ENCODE measurements at places on chromosomes 2 and 18.

- no peak for DNase-seq
Observed at GRCh38 chr2:24332791-24333540, 27.4 kb downstream of the ITSN2 start.

- DNase-seq = no peak
Observed at GRCh38 chr2:119177838-119178190, 19.3 kb upstream of the C1QL2 start.

DNA sequence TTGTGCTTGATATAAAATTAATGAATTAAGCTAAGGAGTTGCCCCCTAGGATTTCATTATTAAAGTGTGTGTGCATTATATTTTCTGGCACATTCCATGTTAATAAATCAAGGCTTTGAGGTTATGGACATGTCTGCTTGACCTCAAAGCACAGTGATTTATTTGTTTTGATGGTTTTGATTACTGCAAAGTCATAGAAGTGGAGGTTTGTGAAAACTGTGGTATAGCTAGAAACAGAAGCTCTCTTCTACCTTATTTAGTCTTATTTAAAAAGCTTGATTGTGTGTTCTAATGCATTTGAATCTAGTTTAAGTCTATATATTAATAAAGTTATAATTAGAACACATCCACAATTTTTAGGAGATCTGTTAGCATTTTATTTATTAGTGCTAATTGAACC is 32.2 kb downstream of the DOK6 start:
- no peak for DNase-seq

GRCh38 chr2:101900375-101900774 is 91.4 kb upstream of the IL1R2 start:
- DNase-seq = no peak

DNA sequence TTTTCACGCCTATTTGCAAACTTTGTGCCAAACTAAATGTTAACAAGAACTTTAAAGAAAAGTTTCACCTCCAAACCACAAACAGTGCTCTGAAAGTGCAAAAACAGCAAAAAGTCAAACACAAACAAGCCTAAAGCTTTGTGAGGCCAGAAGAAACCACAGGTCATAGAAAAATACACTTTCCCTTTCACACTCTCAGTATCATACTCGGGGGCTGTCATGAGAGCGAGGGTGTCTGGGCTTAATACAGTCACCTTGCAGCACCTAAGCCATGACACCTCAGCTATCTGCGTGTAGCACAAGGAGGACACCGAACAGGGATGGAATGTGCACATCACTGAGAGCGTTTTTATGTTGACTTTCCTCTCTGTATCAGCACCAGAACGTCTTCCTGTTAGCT is 26.6 kb upstream of the SEH1L start:
- DNase-seq = no peak

GRCh38 chr18:71630696-71631095 is 913.4 kb downstream of the CBLN2 start:
- no peak for DNase-seq

DNA sequence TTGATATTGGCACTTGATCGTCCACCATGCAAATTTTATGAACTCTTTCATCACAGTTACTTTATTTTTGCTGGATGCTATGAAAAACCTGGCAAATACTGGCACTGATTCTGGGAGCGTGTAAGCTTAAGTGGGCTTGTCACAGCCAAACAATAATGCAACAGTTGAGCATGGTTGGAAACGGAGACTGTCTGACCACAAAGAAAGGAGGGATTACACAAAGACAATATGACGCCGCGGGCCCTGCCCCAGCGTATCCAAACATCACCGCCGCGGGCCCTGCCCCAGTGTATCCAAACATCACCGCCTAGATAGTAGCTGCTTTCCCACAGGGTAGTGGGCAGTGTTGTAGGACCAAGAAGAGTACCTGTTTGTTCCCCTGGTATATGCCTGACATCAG is 135.9 kb downstream of the PRPF40A start:
- DNase-seq = no peak

DNA sequence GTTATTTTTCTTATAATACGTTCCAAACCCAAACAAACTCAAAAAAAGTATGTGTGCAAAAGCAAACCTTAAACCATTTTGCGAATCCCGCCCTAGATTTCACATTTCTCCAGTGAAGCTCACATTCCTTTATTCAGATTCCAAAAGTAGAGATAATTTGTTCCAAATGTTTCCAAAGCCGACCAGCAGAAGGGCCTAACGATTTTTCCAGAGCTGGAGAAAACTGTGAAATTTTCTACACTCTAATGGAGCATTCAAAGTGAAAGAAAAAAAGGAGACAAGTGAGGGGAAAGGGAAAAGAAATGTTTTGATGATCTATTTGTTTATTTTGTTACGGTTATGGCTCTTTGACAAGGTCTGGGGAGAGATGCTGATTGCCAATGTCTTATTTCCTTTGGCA is 286.5 kb upstream of the SLC14A2 start:
- no peak for DNase-seq
